Activated CD4-positive, alpha-beta T cell treated with anti-CD3 and anti-CD28 coated beads for 36 hours (primary cell): ENCODE measurements at places on chromosomes 3 and 15. TPM values are rescaled to one million over a fixed set of nuclear protein-coding genes. Genes with fewer than 3 reads are reported as not detected.

DNA sequence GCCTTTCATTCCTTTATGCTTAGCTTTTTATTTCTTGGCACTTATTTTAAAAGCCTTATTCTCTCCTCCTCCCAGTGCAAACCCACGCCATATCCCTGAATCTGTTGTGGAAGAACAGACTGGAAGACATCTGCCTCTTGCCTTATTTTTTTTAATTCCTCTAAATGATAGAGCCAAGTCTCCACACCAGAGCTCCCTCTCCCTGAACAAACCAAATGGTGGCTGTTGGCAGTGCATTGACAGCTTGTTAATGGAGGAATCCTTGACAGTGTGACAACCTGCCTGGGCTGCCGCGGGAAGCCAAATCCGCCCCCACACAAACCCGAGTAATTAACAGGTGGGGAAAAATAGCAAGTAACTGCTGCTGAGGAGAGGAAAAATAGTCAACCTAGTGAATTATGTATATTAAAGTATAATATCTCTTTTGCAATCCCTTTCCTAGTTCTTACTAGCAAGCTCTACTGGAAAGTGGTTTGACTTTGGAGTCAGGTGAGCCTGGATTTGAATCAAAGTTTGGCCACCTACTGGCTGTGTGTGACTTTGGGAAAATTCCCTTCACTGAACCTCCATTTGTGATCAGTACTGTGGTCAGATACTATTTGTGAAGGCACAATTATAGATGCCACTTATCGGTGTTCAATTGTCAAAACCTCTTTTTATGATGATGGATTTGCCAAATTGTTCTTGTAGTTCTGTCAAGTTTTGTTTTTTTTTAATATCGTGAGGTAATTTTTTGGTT lies 589.6 kb downstream of the PDCD6IP start:
- H3K27me3 ChIP-seq: no peaks in the 10 kb centered on the region
- no peak overlapping the region for H3K4me3 ChIP-seq
- no peak for DNase-seq
- H3K27ac ChIP-seq: no peak overlapping the region
- H3K4me1 ChIP-seq: no peaks in the 10 kb centered on the region

NLGN1 gene
- total RNA-seq: not detected

RFTN1 gene
- total RNA-seq: 113 TPM

DNA sequence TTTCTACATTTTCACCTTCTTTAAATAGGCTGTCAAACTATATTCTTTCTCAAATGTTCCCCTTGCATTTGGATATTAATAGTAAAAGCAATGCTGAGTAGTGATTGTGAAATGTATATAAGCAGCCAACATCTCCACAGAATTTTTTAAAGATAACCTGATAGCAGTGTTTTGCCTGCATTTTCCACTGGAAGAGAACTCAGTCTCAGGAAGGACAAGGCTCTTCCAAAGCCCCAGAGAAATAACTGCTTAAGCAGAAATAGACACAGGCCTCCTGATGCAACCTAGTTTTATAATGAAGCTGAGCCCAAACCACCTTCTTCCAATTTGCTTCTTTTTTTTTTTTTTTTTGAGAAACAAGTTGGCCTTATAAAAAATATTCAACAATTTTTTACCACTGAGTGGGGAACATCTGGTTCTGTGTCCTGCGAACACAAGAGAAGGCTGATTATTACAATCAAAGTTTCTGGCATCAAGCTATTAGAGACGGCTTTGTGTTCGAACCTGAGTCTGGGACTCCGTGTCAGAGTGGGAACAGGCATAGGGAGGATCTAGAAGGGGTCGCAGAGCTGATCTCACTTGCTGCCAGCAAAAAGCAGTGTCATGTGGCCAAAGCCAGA lies 332.5 kb upstream of the TBL1XR1 start:
- H3K27me3 ChIP-seq: no peaks in the 10 kb centered on the region
- no peak overlapping the region for H3K27ac ChIP-seq
- no peak overlapping the region for H3K4me3 ChIP-seq
- H3K4me1 ChIP-seq: peaks cover 12% of the 10 kb centered on the region
- no peaks in the 10 kb centered on the region for H3K36me3 ChIP-seq
- no peak for DNase-seq
